Heart left ventricle (tissue), 16 donors: ENCODE measurements at places on chromosomes 3 and 15. TPM values are rescaled to one million over a fixed set of nuclear protein-coding genes. Genes with fewer than 3 reads are reported as not detected.

DNA sequence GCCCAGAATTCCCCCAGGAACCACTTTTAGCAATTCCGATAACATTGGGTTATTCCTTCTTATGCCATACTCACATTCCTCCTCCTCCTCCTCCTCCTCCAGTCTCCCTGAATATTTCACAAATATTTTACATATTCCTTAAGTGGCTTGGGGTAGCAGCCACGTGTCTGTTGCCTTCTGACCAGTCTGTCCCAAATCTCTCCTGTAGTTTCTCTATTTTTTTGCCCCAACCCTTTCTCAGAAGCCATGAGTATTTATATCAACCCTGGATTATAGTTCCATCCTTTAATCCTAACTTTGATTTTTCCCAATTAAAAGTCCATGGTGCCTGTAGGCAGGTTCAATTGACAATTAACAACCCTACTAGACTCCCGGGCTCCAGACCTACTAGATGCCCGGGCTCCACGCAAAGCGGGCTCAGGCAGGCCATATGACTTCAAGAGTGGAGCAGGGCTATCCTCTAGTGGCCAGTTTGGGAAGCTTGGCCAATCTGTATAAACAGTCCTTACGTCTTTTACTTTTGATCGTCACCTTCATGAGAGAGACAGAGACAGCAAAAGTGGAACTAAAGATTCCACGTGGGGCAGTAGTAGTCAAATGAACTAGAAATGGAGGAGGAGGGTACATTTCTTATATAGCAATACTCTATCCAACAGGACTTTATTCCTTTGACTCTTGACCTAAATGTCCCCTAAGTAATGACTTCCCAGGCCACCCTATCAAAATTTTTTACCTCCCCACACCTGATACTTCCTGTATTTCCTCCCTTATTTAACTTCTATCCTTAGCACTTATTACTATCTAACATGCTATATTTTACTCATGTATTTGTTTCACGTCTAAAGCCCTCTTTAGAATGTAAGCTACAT, 69.7 kb downstream of the USF3 start:
- DNase-seq, result peak; percentile 65

GRCh38 chr3:163766112-163766511, 1312.2 kb downstream of the SI start:
- DNase-seq, result no peak

- DNase-seq, result no peak
Measured at GRCh38 chr3:177379045-177379444, 181.8 kb upstream of the TBL1XR1 start.

DNA sequence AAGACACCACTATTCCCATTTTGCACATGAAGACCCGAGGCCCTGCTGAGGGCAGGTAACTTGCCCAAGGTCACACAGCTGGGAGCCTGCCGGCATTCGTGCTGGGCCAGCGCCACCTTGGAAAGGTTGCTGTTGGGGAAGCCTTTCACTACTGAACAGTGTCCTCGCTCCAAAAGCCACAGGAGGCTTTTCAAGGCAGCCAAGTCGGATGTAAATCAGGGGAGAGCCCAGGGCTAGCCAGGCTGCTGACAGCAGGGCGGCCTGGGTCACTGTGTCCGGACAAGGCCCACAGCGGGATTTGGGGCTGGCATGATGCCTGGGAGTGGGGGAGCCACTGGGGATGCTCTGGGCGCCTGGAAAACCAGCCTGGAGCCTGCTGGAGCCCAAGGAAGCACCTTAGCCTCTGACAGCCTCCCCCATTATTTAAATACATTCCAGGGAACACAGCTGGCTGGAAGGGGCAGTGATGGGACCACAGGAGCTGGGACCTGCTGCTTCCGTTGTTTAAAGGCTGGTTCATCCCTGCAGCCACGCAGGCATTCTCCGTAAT, 10.5 kb downstream of the SLC6A6 start:
- no peak for DNase-seq

GRCh38 chr15:35723852-35724251, 177.9 kb upstream of the DPH6 start:
- no peak for DNase-seq

- DNase-seq, result no peak
Measured at GRCh38 chr3:16203031-16203430, 28.6 kb downstream of the GALNT15 start.

GRCh38 chr3:182796310-182796709, 3.0 kb downstream of the ATP11B start:
- no peak for DNase-seq

- no peak for DNase-seq
Measured at GRCh38 chr3:146133441-146133840, 27.5 kb downstream of the PLOD2 start.

DNA sequence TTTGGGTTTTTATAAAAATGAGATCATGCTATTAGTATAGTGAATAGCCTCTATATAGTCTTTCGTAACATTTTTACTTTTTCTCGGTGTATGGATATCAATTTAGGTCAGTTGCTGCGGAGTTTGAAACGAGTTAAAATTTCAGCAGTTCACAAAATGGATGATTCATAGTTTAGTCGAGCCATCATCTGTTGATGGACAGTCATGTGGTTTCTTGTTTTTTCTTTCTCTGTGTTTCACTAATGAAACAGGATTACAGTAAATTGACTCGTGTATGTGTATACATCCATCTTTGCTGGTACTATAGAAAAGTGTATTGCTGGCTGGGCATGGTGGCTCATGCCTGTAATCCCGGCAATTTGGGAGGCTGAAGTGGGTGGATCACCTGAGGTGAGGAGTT, 106.8 kb downstream of the IGF1R start:
- DNase-seq, result no peak

DNA sequence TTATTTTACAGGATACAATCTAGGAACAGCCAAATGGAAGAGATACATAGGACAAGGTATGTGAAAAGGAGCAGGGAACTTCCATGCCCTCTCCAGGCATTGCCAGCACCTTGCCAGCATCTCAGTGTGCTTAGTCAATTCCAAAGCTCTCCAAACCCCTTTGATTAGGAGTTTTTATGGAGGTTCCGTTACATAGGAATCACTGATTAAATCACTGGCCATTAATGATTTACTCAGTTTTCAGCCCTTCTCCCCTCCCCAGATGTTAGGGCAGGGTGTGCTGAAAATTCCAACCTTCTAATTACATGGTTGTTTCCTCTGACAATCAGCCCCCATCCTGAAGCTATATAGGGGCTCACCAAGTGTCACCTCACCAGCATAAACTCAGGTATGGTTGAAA, 11.5 kb downstream of the MYLK start:
- no peak for DNase-seq

DNA sequence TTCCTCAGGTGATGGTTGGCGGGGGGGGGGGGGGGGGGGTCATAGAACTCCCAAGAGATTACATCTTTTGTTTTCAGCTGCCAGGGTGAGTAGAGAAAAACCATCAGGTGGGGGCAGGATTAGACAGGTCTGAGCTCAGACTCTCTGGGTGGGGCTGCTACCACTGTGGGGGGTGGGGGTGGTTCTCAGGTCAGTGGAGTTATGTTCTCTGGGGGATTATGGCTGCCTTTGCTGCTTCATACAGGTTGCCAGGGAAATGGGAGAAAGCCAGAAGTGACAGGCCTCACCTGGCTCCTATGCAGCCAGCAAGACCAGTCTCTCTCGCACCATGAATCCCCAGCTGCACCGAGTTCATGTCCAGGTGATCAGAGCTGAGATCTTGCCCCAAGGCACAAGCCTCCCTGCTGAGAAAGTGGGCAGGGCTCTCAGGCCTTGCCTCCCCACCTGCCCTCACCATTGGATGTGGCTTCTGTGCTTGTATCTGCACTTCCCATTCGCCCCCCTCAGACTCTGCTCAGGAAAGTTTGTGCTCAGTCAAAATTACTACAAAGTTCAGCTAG, 828.1 kb downstream of the MCTP2 start:
- no peak for DNase-seq

GRCh38 chr3:134892326-134892725, 97.3 kb downstream of the EPHB1 start:
- no peak for DNase-seq

DNA sequence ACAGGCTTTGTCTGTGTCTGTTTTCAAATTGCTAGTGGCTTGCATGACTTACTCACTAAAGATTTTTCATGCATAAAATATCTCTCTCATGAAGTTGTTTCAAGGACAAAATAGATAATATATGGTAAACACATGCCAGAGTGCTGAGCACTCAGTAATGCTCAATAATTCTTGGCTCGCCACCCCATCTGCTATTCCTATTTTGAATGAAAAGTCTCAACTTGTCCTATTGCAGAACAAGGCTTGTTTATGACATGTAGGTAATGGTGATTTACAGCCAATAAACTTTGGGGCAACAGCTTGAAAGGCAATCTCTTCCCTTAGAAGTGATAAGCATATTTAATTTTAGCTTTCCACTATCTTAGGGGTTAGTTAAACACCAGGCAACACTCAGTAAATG, 789.0 kb upstream of the ROBO1 start:
- DNase-seq, result no peak

DNA sequence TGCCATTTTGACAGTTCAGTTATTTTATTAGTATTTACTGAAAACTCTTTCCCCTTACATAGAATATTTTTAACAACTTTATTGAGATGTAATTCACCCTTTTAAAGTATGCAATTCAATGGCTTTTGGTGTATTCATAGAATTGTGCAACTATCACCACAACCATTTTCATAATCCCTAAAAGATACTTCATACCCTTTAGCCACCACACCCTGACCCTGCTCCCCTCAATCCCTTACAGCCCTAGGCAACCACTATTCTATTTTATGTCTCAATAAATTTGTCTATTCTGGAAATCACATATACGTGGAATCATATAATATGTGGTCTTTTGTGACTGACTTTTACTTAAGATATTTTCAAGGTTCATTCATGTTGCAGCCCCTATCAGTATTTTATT, 29.7 kb downstream of the TEX9 start:
- no peak for DNase-seq

DNA sequence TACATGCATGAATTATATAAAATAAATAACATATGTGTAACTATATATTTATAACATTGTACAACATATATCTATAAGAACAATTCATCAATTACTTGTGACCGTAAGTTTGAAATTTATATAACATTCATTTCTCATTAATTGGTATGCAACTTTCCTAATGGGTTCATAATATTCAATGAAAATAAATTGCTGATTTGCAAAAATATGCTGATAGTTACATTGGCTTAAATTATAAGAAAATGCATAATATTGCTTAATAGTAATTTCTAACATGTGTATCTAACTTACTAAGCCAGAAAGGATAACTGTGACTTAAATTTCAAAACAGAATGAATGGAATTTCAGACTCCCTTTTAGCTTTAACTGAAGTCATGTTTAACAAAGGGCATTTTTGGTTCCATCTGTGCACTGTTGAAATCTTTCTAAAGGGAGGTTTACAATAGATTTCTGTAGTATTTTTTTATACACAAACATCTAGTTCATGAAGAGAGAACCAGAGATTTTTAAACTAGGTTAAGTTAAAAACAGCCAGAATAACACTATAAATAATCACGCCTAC, 310.9 kb downstream of the TBC1D5 start:
- no peak for DNase-seq

- DNase-seq, result no peak
Measured at GRCh38 chr3:53169045-53169831, 8.2 kb downstream of the PRKCD start.

GRCh38 chr3:167728632-167729323, 5.9 kb downstream of the PDCD10 start:
- DNase-seq, result no peak

GRCh38 chr3:171057072-171057471, 30.6 kb upstream of the SLC2A2 start:
- DNase-seq, result no peak

DNA sequence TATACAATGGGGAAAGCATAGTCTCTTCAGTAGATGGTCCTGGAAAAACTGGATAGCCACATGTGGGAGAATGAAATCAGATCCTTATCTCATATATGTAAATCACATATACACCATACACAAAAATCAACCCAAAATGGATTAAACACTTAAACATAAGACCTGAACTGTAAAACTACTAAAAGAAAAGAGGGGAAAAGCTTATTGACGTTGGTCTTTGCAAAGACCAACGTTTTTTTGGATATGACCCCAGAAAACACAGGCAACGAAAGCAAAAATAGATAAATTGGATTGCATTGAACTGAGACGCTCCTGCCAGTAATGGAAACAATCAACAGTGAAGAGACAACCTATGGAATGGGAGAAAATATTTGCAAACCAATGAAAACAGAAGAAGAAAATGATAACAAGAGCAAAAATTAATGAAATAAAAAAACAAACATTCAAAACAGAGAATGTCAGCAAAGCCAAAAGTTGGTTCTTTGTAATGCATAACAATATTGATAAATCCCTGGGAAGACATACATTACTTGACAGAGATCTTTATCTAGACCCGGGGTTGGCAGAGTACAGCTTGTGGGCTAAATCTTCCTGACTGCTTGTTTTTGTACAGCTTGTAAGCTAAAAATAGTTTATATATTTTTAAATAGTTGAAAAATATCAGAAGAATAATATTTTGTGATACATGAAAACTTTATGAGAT, 86.9 kb downstream of the NEO1 start:
- DNase-seq, result no peak

The NSUN3 gene
- 7.2 TPM for polyA plus RNA-seq

The TMCO5A gene
- polyA plus RNA-seq, result not detected

The FBXL2 gene
- 1.4 TPM for polyA plus RNA-seq

The HEG1 gene
- polyA plus RNA-seq, result 39.0 TPM

The PCLAF gene
- not detected for polyA plus RNA-seq

The ACAD9 gene
- polyA plus RNA-seq, result 24.6 TPM

The ADPRH gene
- 5.0 TPM for polyA plus RNA-seq

The TERC gene
- polyA plus RNA-seq, result not detected

The CCR5 gene
- 0.40 TPM for polyA plus RNA-seq

The LACTB gene
- polyA plus RNA-seq, result 21.6 TPM

The CFAP100 gene
- polyA plus RNA-seq, result not detected

The EIF4E3 gene
- polyA plus RNA-seq, result 18.4 TPM

The CEMIP gene
- 0.19 TPM for polyA plus RNA-seq

The HYAL1 gene
- 60.7 TPM for polyA plus RNA-seq
